ENCODE measurements at places on chromosomes 16 and 17. TPM values are rescaled to one million over a fixed set of nuclear protein-coding genes. Genes with fewer than 3 reads are reported as not detected.

The C1QL1 gene
- 0.13 TPM for total RNA-seq

The PPP1R1B gene
- total RNA-seq: not detected

The ERCC4 gene
- 5.6 TPM for total RNA-seq

The ERBB2 gene
- 1.1 TPM for total RNA-seq

DNA sequence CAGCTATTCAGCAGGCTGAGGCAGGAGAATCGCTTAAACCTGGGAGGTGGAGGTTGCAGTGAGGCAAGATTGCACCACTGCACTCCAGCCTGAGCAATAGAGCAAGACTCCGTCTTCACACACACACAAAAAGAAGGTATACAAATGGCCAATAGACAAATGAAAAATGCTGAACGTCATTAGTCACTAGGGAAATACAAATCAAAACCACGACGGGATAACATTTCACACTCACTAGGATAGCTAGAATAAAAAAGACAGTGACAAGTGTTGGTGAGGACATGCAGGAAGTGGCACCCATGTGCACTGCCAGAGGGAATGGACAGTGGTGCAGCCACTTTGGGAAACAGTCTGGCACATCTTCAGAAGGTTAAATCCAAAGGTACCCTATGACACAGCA is 172.9 kb downstream of the FTO start:
- no peak for DNase-seq

DNA sequence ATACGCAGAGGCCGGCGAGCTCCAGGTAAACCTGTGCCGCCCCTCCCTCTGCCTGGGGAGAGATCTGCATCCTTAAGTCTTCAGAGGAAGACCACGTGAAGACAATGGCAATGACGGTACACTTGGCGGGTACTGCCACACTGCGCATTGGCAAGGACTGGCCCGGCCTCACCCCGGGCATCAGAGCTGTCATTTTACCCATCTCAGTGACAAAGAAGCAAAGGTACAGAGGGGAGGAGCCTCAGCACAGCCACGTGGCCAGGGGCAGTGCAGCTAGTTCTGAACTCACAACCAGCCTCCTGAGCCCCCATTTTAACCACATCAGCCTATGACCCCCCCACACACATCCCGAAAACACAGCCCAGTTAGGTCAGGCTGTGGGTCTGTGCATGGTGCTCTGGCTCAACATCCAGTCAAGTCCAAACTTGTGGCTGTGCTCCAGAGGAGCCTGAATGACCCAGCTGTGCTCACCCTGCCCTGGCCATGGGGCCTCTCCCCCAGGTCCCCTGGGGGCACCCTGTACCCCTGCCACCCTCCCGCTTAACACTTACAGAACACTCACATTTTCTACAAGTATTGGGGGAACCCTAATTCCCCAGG is 80.6 kb downstream of the C16orf95 start:
- DNase-seq: no peak

GRCh38 chr17:57899391-57899790 is 49.5 kb upstream of the MRPS23 start:
- no peak for DNase-seq

- no peak for DNase-seq
Measured at GRCh38 chr16:88407807-88408206, 25.0 kb downstream of the ZNF469 start.

- DNase-seq: no peak
Measured at GRCh38 chr16:53840456-53840855, 136.5 kb downstream of the FTO start.

Data from dermis microvascular lymphatic vessel endothelial cell (primary cell).